ENCODE measurements at places on chromosomes 11 and 22. TPM values are rescaled to one million over a fixed set of nuclear protein-coding genes. Genes with fewer than 3 reads are reported as not detected.

The PSMC3 gene
- 143 TPM for total RNA-seq

The PDGFB gene
- total RNA-seq = 333 TPM

The MMP8 gene
- total RNA-seq = not detected

The MS4A7 gene
- total RNA-seq = not detected

- DNase-seq = no peak
Measured at GRCh38 chr22:50308597-50308935, 1.1 kb upstream of the PLXNB2 start.

DNA sequence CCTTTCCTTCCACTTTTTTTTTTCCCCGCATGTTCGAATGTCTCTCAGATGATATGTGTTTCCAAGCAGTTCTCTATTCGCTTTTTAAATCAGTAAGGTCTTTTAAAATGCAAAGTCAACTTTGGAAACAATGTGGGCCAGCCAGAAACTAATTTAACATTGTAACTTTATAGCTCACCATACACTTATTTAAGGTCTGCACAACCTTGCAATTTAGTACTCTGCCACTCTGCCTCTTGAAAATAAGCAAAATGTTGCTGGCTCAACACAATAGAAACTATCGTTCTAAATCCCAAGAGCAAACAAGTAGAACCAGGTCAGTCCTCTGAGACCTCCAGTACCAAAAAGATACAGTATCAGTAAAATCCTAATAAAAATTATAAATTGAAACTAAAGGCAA lies 109.0 kb downstream of the SIK3 start:
- no peak for DNase-seq

DNA sequence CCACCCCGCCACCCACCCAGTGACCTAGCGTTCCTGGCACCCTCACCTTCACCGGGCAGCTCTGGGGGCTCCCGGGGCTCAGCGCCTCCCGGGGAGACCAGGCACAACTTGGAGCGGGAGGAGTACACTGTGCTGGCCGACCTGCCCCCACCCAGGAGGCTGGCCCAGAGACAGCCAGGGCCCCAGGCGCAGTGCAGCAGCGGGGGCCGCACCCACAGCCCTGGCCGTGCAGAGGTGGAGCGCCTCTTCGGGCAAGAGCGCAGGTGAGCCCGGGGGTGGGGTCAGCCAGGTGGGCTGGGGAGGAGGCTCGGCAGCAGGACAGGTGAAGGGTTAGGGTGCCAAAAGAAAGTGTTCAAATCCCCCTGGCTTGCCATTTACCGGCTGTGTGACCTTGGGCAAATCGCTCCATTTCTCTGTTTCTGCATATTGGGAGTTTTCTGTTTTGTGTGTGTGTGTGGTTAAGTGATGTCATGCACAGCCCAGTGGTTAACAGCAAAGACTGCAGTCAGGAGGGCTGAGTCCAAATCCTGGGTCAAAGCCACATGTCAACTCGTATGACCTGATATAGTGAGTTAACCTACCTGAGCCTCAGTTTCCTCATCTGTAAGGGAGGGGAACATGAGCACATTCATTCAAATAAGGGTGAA lies 29.5 kb downstream of the TRIOBP start:
- DNase-seq = no peak

DNA sequence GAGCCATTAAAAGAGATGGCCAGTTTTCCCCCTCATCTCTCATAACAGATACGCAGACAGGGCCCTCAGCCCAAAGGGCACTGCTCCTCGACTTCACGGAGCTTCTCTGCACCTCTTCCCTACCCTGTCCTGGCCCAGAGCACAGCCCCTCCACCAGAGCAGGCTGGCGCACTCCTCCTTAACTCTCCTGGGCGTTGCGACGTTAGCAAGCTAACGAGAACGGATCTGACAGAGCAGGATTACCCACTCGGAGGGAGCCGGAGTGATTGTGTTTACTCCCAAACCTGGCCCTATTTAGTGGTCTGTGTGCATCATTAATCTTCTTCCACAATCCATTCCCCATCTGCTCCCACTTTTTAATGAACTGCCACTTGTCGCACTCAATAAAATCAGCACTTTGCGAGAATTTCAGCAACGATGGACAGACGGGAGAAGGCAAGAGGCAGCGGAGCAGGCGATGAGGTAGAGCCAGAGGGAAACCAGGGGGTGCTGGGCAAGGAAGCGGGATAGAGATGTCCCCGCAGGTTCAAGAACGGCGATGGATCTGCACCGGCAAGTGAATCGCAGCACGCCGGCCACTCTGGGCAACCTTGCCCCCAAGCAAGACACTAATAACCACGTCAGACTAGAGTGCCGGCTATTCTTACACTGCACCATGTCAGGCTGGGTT lies 159.4 kb downstream of the BUD13 start:
- no peak for DNase-seq

DNA sequence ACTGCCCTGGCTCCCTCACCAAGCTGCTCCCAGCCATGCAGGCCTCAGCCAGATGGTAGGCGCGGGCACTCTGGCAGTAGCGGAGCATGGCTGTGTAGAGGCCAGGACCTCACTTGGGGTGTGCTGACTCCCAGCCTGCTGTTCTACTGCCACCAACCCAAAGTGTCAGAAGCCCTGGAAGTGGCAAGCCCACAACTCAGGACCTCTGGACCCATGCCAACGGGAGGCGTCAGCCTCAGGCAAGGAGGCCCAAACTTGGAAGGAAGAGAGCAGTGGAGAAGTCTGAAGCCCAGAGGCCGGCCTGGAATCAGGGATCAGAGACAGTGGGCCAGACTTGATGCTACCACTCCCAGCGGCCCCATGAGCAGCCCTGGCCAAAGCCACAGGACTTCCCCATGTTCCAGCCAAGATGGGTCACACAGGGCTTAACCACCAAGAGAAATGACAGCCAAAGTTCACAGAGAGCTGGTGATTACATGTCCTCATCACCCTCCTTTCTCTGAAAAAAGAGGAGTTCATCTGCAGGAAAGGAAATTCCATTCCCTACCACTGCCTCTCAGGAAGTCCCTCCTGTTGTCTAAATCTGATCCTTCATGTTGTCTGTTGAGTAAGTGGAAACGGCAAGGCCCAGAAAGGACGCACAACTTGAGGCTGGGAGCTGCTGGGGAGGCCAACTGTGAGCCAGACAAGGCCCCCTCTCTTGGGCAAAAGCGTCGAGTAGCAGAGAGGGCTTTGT lies 4.4 kb downstream of the ARRB1 start:
- DNase-seq = no peak

GRCh38 chr22:45462034-45462655 lies 40.5 kb upstream of the FBLN1 start:
- DNase-seq = no peak

DNA sequence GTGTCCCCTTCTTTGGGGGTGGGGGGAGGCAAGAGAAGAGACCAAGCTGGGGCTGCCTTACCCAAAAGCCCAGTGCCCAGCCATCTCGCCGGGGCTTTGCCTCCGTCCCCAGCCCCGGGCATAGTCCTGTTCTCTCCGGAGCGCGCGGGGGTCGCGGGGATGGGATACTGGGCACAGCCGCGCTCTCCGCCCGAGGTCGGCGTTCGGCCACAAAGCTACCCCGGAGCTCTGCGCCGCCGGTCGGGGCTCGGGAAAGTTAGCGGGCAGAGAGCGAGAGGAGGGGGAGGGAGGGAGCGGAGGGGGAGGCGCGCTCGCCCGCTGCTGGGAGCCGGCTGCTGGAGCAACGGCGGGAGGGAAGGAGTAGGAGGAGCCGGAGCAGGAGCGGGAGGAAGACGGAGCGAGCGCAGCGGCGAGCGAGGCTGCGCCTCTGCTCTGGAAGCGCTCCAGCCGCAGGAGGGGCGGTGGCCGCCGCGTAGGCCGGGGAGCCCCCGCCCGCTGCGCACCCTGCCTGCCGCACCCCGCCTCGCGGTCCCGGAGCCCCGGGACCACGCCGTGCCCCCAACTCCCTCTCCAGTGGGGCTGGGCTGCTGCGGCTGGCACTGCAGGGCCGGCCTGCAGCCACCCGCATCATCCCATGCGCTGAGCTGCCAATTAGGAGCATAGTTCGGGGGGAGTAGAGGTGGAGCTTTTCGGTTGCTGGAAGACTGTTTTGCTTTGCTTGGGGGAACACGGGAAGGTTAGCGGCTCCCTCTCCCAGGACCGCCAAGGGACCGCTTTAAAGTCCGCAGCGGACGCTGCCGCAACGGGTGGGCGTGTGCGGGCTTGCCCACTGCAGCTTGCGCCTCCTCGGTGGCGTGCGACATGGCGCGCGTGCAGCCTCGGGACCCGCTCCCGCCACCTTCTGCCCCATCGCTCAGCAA lies at the start of gene SCN4B:
TSS of gene SCN4B (minus strand) at position 272 of the 920 bp plus-strand sequence. CDS start at position 122, 150 bp downstream.
- DNase-seq = no peak

DNA sequence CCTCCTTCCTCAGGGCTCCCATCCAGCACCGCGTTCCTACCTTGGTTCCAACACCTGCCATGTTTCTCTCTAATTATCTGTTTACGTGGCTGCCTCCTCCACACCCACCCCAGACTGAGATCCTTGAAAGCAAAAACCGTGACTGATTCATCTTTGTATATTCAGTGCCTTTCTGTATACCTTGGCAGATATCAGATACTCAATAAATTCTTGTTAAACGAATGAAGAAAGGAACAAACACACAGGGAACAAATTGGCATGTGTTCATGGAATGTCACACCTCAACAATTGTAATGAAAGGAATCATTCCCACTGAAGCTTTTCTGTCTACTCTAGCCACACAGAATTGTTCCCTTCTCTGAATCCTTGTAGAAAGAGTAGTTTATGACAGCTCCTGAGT lies 20.4 kb upstream of the LRRC55 start:
- no peak for DNase-seq

GRCh38 chr11:128822130-128822529 lies 45.0 kb downstream of the KCNJ1 start:
- no peak for DNase-seq

Data from glomerular endothelial cell (primary cell).